8988T (cell line): ENCODE measurements at places on chromosomes 1 and 21.
A peak's percentile ranks its signal among the peaks of the same experiment; 100 is the strongest.

GRCh38 chr1:4724001-4724400 is 69.6 kb downstream of the AJAP1 start:
- DNase-seq = no peak

- peak; percentile 66 for DNase-seq
Measured at GRCh38 chr1:12166834-12167492, at the start of gene TNFRSF1B. Gene TNFRSF1B (plus strand): TSS chr1:12166991. CDS start chr1:12167092, 101 bp downstream.

DNA sequence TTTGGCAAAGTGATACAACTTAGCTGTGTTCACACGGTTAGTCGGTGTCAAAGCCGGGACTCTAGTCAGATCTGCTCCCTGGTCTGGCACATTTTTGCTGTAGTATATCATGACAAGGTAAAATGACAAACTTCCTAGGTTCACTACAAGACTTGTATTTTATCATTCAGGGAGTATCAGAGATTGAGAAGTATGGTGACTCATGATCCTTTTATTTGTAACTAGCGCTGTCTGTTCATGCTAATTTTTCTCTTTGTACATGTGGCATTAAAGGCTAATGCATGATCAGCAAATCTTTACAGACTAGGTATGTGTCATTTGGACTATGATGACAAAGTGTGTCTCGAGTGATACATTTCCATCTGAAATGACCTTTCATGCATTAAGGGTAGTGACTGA is 326.7 kb downstream of the SIPA1L2 start:
- no peak for DNase-seq

- no peak for DNase-seq
Measured at GRCh38 chr1:211082824-211083223, 51.1 kb downstream of the KCNH1 start.

DNA sequence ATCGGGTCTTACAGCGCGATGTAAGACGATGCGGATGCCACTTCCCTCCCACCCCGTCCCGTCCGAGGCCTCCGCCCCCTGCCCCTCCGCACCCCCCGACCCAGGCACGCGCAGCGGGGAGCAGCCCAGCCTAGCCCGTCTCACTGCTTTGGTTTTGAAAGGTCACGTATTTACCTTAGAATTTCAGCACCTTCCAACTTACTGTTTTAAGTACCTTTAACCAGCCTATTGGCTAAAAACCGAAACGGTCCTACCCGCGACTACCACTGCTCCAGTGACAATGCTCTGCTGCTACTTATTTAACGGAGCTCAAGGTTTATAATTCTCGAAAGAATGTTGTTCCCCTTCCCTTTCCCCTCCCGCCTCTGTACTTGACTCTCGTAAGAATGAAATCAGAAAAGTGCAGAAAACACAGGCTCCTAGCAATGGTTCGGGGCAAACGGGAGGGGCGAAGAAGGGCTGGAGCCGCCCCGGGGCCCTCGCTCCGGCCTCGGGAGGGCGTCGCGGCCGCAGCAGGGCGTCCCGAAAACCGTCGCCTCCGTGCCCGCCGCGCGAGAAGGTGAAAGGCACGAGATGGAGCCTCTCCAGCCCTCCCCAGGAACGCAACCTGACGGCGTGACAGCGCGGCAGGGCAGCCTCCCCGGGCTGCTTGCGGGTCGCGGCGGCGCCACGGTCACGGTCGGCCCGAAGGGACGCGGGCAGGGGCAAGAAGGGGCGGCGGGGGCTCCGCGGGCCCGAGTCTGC is 667 bp downstream of the TMEM50B start:
- DNase-seq = no peak

GRCh38 chr1:108889706-108890384 is 13.1 kb downstream of the GPSM2 start:
- no peak for DNase-seq

GRCh38 chr1:188061881-188062280 is 1233.1 kb downstream of the PLA2G4A start:
- DNase-seq = no peak

DNA sequence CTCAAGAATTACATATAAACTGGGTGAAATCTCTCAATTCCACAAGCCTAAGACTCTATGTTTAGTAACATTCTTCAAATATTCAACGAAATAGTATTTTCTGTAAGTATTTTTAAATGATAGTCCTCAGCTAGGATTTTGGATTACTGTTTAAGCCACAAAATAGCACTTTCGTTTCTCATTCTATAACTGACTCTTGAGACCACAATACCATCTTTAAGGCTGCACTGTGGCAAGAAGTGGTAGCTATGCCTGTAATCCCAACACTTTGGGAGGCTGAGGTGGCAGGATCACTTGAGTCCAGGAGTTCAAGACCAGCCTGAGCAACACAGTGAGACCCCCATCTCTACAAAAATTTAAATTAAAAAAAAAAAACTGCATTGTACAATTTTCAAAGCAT is 126.7 kb downstream of the CDC42BPA start:
- no peak for DNase-seq

- no peak for DNase-seq
Measured at GRCh38 chr21:41576013-41576615, 68.2 kb upstream of the TMPRSS2 start.

- DNase-seq = no peak
Measured at GRCh38 chr1:65165269-65165993, 17.4 kb downstream of the AK4 start.

GRCh38 chr1:110554871-110555801 is 36.2 kb upstream of the KCNA10 start:
- no peak for DNase-seq
